ENCODE measurements at places on chromosomes 2 and 18.

DNA sequence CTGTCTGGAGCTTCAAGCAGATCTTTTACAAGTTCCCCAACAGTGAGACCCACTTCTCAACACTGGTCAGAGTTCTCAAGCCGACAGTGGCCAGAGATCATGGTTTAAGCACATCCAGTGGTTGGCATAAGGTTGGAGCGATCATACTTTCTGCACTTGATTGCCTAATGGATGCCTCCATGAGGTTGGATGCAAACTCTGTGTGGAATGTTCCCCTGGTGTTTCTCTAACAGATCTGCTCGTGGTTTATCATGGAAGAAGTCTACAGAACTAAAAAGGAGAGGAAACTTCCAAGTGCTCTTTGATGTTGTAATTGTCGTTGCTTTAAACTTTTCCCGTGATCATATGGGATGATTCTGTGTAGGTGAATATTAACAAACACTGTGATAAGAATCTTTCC is 60.7 kb downstream of the SH3RF3 start:
- no peak for DNase-seq

- no peak for DNase-seq
Measured at GRCh38 chr18:57801761-57802212, 1.3 kb downstream of the ATP8B1 start.

GRCh38 chr2:50492477-50492851 is 539.5 kb downstream of the NRXN1 start:
- no peak for DNase-seq

- no peak for DNase-seq
Measured at GRCh38 chr18:58338141-58338540, 290.8 kb downstream of the ALPK2 start.

DNA sequence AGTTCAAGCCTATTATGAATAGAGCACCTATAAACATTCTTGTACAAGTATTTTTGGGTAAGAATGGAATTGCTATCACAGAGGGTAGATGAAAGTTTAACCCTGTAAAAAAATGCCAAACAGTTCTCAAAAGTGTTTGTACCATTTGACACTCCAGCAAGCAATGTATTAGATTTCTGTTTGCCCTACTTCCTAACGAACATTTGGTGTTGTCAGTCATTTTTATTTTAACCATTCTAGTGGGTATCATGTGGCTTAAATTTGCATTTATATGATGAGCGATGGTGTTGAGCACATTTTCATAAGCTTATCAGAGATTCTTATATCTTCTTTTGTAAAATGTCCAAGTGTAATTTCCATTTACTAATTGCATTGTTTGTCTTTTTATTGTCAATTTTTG is 608.2 kb upstream of the ACVR2A start:
- DNase-seq: no peak

DNA sequence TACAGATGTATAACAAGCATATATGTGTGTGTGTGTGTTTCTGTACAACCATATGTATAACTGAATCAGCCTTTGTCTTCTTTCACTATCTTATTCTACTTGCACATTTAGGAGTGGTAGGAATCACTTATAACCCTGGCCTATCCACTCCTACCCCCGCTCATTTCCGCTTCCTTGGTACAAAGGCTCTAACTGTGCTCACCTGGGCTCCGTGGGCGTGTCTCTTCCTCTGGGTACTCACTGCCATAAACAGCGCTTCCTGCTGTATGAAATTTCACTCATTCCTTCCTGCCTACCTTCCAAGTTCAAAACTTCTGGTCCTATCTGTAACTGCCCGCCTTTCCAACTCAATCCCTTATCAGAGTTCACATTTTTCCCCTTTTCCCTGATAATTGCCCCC is 815.5 kb downstream of the EPHA4 start:
- no peak for DNase-seq

DNA sequence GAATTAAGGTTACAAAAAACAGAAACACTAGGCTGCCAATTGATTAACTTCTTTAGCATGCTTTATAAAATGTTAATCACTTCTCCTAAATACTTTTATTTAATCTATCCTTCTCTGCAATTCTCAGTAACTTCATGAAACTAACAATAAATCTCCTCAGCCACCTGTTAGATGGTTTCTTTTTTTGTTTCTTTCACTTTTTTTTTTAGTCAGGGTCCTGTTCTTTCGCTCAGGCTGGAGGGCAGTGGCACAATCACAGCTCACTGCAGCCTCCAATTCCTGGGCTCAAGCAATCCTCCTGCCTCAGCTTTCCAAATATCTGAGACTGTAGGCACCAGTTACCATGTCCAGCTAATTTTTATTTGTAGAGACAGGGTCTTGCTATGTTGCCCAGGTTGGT is 213.4 kb upstream of the STK17B start:
- no peak for DNase-seq

- no peak for DNase-seq
Measured at GRCh38 chr18:57576316-57576715, 10.2 kb downstream of the FECH start.

DNA sequence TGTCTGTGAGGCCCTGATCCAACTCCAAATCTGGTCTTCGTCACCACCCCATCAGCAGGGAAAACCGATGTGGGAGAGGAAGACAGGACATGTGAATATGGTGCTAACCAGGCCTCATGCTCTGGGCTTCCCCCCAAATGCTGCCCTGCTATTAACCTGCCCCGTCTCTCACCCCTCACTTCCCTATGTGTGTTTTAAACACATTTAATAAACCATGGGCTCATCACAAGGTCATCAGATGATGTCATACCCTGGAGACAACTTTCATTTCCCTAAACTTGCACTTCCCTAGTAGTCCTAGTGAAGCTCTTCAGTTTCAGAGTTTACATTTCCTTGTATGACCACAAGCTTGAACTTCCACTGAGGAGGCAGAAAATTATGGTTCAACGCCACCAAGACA is 49.9 kb downstream of the CD8B2 start:
- no peak for DNase-seq

DNA sequence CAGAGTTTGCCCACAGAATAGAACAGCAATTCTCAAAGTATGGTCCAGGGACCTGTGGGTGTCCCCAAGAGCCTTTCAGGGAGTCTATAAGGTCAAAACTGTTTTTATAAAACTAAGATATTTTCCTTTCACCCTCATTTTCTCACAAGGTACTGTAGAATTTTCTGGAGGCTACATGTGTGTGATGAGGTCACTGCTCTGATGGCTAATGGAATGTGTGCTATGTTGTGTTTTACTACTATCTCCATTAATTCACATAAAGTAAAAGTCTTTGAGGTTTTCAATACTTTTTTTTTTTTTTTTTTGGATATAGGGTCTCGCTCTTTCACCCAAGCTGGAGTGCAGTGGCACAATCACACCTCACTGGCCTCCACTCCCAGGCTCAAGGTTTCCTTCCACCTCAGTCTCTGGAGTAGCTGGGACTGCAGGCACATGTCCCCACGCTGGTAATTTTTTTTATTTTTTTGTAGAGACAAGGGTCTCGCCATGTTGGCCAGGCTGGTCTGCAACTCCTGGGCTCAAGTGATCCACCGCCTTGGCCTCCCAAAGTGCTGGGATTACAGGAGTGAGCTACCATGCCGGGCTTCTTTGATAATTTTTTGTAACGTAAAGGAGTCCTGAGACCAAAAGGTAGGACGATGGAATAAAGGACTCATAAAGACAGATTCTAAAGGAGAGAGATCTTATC is 1.8 kb downstream of the TRABD2A start:
- no peak for DNase-seq

DNA sequence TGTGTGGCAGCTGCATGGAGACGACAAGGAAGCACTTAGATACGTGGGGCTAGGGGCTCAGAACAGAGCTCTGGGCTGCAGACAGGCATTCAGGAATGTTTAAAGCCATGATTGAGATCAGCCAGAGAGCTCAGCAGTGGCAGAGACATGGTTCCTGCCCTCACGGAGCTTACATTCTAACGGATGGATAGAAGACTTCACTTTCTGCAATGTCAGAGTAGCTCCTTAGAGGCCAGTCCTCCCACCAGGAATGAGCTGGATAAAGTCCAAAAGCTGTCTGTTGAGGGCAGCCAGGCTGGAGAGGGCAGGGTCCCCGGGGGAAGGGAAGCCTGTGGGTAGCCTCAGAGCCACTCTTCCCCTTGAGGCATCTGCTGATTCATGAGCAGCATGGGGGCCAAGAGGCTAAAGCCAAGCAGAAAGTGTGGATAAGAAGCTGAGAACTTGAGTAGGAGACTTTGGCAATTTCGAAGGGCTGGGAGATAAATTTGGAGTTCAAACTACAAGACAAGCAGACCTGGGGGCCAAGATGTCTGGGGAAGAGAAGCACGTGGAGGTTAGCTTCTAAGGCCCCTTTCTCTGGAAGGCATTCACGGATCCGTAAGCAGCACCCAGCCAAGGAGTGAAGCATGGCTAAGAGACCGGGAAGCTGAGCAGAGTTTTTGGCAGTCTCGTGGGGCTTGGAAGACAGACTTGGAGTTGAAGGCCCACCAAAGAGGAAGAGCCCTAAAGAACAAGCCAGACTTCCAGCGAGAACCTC is 9.7 kb upstream of the CIB4 start:
- no peak for DNase-seq

GRCh38 chr2:131039908-131040660 is 53.2 kb downstream of the FAM168B start:
- no peak for DNase-seq

DNA sequence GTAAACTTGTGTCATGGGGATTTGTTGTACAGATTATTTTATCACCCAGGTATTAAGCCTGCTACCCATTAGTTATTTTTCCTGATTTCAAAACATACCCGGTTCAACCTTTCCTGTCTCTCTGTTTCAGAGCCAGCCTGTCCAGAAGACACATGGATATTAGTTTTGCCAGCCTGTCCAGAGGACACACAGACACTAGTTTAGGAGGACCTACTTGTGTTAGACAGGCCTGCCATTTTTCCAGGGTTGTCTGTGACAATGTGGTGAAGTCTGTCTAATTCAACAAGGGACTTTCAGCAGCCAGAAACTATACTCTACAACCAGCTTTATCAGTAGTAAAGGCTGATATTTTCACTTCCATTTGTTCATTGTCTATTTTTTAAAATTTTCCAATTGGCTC is 56.1 kb upstream of the DCC start:
- DNase-seq: no peak

GRCh38 chr2:128817171-128817570 is 498.5 kb upstream of the HS6ST1 start:
- DNase-seq: no peak

DNA sequence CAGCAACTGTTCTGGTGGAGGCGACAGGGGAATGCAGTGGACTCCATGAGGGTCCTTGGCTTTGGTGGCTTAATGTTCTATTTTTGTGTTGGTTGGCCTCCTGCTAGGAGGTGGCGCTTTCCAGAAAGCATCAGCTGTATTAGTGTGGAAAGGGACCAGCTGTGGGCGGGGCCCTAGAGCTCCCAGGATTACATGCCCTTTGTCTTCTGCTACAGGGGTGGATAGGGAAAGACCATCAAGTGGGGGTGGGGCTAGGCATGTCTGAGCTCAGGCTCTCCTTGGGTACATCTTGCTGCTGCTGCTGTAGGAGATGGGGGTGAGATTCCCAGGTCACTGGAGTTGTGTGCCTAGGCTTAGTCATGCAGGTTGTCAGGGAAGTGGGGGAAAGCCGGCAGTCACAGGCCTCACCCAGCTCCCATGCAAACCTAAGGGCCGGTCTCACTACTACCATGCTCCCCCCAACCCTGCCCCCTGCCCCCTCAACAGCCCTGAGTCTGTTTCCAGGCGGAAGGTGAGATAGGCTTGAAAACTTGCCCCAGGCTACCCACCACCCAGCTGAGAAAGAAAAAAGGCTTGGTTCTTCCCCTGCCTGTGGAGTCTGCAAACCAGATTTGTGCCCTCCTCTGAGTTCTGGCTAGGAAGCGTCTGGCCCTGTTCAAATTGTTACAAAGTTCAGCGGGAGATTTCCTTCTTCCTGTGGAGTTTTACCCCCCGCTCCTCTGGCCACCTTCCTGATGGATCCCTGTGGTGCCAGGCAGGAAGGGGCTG is 141.3 kb upstream of the LYPD1 start:
- no peak for DNase-seq

Data from esophagus squamous epithelium (tissue), 5 donors.